ENCODE measurements at places on chromosomes 2 and 18.
A peak's percentile ranks its signal among the peaks of the same experiment; 100 is the strongest.

DNA sequence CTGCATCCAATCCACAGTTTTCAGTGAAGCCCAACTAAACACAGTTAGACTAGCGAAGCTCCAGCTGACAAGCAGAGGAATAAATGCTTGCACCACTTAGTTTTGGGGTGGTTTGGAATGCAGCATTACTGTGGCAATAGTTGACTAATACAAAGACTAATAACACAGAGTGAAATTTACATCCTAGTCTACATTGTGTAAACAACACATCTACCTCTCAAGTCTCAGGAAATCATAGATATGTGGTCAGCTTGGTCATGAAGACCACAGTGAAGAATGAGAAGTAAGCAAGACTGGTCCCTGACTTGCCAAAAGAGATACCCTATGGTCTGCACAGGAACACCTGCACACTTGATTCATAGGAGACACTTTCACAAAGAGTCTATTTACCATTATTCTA, 155.1 kb upstream of the TANK start:
- DNase-seq: no peak

DNA sequence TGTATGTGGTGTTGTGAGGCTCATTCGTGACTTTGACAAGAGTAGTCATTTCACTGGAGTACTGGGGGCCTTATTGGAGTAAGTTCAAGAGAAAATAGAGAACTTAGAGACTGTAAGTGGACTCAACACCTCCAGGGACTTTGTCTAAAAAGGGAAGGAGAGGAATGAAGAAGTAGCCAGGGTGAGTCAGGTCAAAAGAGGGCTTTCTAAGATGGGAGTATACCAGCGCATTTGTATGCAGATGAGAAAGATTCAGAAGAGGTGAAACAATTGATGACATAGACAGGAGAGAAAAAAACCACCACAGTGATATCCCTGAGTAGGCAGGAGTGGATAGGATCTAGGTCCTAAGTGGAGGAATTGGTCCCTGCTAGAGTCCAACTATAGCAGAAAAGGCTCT, 246.8 kb downstream of the IKZF2 start:
- DNase-seq: no peak

GRCh38 chr2:43391878-43392215, 165.4 kb upstream of the ZFP36L2 start:
- no peak for DNase-seq

- DNase-seq: no peak
Measured at GRCh38 chr18:54086046-54086802, 138.2 kb downstream of the MBD2 start.

DNA sequence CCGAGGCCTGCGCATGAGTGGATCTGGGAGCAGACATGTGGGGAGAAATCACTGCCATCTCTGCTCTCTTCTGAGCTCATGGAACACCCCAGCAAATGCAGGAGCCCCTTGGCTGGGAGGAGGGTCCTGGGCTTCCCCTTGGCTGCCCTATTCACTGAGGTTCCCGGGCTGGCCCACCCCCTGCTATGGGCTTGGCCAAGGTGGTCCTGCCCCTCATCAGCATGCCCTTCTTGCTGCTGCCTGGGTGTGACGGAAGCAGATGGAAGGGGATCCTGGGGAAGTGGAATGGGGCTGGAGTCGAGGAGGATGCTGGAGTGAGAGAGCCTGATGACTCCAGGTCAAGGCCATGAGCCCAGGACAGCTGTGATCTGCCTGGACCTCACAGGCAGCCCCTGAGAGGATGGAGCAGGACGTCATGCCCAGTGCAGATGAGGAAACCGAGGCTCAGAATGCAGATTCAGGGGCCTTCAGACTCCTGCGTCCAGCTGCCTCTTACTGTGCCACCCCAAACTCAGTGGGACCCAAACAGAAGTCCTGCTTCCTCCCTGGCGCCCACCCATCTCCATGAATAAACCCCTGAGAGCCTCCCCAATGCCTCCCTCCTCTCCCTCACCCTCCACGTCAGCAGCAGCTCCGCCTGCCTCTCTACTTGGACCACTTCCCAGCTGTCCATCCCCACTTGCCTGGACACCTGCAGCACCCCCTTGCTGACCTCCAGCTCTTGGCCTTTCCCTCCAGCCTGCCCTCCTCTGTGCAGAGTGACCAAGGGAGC, 4.0 kb downstream of the SNED1 start:
- no peak for DNase-seq

DNA sequence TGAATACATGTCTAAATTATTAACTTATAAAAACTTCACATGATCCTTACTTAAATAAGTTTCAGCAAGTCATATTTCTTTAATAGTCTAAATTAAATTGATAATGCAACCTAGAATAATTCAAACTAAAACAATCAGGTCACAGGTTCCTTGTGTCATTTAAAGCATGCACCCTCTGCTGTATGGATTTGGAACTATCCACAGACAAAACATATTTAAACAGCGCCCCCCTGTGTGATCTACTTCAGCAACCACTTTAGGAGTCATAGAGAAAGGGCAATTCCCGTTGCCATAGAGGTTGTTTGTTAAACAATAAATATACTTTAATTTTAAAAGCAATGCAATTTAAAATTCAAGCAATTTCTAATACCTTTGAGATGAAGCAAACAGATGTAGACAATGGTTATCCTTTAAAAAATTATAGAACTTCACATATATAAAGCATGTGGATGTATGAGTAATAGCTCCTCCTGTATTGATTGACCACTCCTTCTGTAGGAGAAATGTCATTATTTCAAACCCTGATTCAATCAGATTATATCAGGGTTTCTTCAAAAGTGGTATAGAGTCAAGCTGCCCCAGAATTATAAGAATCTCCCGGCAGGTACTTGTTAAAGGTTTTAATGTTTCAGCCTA, 21.2 kb downstream of the GRB14 start:
- DNase-seq: no peak

- DNase-seq: no peak
Measured at GRCh38 chr18:28432339-28432738, 255.4 kb upstream of the CDH2 start.

DNA sequence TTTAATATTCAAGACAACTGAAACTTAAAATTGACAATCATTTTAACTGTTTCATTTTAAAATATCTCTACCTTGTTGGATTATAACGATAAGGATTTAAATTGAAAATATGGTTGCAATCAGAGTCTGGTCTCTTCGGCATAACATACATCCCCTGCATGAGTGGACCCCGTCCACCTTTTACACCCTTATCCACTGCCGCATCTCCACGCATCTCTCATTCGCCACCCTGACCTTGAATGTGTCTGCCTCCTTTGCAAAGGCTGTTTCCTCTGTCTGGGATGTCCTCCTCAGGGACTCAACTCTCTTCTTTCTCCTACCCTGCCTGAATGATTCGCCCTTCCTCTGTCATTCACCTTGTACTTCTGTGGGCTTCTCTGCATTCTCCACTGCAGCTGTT, 87.6 kb downstream of the SPATS2L start:
- DNase-seq: no peak

GRCh38 chr18:76491776-76492668, 3.0 kb downstream of the ZNF516 start:
- peak; percentile 48 for DNase-seq

GRCh38 chr18:56200381-56200911, 437.9 kb downstream of the TXNL1 start:
- DNase-seq: no peak

DNA sequence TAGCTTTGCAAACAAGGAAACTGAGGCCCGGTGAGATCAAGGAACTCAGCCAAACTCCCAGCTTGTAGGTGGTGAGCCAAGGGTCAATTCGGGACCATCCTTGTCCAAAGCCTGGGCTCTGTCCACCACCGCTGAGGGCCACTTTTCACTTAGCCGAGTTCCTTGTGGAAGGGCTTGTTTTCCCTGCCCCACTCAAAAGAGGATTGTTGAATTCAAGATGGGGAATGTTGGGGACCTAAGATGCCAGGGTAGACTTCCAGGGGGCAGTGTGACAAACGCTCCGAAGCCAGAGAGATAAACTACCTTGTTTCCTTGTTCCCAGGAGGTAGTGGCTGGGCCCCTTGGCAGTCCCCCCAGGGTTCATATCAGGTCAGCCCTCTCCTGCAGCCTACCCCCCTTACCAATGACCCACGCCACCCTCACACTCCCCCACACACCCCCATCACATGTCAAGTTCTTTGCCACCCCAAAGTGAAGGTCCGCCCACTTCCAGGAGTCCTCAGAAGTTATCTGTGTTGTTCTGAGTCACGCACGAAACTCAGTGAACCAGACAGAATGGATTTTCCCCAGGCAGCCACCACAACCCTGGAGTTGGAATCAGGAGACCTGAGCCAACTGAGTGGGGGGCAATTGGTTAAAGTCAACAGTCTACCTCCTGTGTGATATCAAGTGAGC, 10.3 kb upstream of the ATOH8 start:
- DNase-seq: no peak

DNA sequence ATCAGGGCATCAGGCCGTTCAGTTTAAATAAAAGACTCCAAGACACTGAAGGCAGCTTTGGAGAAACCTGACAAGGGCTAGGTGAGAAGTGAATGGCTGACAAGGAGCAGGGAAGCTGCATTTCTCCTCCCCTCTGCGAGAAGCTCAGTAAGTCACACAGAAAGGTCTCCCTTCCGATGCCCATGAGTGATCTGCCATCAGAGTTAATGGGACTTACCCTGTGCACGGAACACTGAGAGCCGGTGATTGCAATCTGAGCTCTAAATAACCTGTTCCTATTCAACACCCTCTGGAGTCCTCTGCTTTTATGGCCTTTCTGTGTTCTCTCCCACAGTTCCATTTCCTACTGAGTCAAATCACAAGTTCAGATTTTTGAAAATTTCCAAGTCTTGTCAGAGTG, 322.2 kb upstream of the MYT1L start:
- no peak for DNase-seq

DNA sequence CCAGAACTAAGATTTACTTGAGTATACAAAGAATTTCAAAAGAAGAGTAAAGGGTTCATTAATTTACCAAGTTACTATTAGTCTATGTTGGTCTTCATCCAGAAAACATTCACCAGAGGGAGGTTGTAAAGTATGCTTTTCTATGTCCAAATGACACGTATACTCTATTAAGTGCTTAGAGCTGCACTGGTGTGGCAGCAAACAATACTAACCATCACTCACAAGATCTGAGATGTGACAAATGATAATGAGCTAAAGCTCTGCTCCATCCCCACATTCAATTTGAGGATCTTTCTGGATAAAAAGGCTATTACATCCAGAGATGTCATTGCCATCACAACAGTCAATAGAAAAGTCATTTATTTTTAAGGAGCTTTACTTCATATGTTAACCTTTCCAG, 926.5 kb upstream of the KLHL29 start:
- no peak for DNase-seq

DNA sequence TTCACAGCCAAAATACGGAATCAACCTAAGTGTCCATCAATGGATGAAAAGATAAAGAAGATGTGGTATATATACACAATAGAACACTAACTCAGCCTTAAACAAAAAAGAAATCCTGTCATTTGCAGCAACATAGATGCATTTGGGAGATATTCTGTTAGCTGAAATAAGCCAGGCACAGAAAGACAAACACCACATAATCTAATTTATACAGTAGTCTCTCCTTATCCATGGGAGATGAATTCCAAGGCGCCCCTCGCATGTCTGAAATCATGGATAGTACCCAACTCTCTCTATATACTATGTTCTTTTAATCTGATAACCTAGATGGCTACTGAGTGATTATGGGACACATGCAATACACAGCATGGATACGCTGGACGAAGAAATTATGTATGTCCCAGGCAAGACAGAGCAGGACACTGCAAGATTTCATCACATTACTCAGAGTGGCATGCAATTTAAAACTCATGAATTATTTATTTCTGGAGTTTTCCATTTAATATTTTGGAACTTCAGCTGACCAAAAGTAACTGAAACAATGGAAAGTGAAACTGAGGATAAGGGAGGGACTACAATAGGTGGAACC, 39.5 kb downstream of the ORC4 start:
- DNase-seq: no peak

- DNase-seq: no peak
Measured at GRCh38 chr2:128755695-128756364, 437.2 kb upstream of the HS6ST1 start.

- DNase-seq: no peak
Measured at GRCh38 chr2:173947131-173947530, 18.0 kb downstream of the SP3 start.

GRCh38 chr2:74712223-74713053, 58.4 kb downstream of the SEMA4F start:
- no peak for DNase-seq

- no peak for DNase-seq
Measured at GRCh38 chr18:59606193-59607077, 90.8 kb downstream of the CCBE1 start.
